ENCODE measurements at places on chromosomes 12 and 14.

DNA sequence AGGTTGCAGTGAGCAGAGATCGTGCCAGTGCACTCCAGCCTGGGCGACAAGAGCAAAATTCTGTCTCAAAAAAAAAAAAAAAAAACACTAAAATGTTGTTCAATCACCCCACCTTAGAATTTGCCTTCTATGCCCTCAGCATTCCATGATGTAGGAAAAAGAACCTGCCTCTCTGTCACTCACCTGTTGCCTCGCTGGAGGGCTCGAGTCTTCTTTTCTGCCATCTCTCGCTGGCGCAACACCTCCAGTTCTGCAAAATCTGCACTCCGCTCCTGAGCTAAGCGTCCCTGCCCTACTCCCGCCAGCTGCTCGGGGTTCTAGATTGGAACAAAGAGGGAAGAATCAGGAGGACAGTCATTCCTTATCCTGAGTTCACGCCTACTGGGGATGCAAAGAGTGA is 17.9 kb downstream of the TIMELESS start:
- DNase-seq: no peak

DNA sequence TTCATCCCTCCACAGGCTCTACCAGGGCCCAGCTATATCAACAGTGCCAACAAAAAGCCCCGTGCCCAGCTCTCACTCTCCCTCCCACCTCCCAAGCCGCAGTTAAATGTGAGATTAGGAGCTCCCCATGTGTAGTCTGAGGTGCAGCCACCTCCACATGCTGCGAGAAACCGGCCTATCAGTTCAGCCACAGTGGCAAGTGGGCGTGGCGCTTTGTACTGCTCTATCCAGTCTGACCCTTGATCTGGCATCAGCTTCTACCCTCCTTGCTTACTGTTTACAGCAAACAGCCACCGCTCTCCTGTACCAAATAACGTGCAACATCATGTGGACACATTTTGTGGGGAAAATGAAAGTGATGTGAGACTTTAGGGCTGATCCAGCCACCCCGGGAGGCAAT is 1.7 kb downstream of the PLEK2 start:
- DNase-seq: no peak

GRCh38 chr12:104608998-104609397 is 152.2 kb downstream of the CHST11 start:
- no peak for DNase-seq

DNA sequence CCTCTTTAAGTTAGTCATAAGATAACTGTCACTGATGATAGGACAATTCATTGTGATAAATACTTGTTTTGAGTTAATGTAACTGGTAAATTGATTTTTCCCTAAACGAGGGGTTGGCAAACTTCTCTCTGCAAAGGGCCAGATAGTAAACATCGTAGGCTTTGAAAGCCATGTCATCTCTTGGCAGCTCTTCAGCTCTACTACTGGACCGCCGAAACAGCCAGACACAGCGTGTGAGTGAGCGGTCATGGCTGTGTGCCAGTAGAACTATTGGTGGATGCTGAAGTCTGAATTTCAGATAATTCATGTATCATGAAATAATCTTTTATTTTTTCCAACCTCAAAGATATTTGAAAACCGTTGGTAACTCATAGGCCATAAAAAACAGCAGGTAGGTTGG is 9.9 kb downstream of the PIWIL1 start:
- no peak for DNase-seq

DNA sequence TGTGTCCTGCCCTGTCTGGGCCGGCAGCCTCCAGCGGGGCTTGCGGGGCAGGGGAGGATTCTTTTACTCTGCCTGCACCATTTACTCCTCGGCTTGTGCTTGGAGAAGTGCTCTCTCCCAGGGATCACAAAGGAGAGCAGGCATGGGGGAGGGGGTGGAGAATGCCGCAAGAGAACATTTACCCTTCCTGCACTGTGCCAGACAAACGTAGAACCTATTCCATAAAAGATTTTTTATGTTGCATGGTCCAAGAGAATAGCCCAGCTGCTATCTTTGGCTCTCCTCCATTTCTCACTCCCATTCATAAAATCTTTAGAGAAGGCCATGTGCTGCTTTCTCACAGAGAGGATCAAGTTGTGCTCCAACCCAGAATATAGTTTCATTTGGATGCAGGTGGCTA is 159.4 kb downstream of the SPTSSA start:
- DNase-seq: no peak

- DNase-seq: peak; percentile 64
Measured at GRCh38 chr14:51507906-51508511, 143.7 kb upstream of the FRMD6 start.
